ENCODE measurements at places on chromosomes 11 and 22. TPM values are rescaled to one million over a fixed set of nuclear protein-coding genes. Genes with fewer than 3 reads are reported as not detected.

- DNase-seq: no peak
These were observed 997 bp downstream of the DEAF1 start for GRCh38 chr11:693887-694562.

DNA sequence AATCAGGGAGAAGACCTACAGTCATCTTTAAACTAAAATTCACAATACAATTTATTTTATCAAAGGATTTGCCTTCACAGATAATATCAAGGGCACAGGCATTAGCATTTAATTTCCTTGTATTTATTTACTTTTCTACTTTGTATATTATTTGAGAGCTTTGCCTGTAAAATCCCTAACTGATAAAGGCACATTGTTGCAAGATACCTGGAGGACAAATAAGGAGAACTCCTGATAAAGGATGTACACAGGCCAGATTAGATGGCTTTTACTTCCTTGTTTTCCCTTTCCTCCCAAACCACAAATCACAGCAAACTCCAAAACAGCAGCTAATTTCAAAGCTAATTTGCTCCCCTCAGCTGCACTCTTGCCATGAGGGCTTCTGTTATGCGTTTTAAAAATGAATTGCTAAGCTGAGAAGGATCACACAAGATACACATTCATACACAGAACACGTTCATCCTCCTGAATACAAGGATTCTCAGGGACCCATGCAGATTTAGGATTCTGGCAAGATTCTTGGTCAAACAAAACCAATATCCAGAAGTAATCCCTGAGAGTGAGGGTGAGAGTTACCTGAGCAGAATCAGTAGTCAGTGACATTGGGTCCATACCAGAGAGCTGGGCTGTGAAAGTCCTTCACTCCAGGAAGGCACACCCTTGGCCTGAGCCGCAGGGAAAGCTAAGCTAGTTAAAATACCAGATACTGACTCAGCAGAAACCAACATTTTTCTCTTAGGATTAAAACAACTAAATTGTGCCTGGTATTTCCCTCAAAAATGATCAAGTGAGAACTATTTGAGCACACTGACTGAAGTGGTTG lies 100.3 kb upstream of the CLPB start:
- DNase-seq: no peak

GRCh38 chr11:114073007-114073827 lies 13.7 kb downstream of the ZBTB16 start:
- DNase-seq: no peak

DNA sequence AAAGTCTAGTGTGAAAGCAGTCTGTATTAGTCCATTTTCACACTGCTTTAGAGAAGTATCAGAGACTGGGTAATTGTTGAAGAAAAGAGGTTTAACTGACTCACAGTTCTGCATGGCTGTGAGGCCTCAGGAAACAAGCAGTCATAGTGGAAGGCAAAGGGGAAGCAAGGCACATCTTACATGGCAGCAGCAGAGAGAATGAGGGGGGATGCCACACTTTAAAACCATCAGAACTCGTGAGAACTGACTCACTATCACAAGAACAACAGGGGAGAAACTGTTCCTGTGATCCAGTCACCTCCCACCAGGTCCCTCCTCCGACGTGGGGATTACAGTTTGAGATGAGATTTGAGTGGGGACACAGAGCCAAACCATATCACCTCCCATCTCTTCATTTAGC lies 13.8 kb upstream of the TUBA8 start:
- no peak for DNase-seq

GRCh38 chr22:47571616-47572015 lies 809.2 kb downstream of the TBC1D22A start:
- no peak for DNase-seq

DNA sequence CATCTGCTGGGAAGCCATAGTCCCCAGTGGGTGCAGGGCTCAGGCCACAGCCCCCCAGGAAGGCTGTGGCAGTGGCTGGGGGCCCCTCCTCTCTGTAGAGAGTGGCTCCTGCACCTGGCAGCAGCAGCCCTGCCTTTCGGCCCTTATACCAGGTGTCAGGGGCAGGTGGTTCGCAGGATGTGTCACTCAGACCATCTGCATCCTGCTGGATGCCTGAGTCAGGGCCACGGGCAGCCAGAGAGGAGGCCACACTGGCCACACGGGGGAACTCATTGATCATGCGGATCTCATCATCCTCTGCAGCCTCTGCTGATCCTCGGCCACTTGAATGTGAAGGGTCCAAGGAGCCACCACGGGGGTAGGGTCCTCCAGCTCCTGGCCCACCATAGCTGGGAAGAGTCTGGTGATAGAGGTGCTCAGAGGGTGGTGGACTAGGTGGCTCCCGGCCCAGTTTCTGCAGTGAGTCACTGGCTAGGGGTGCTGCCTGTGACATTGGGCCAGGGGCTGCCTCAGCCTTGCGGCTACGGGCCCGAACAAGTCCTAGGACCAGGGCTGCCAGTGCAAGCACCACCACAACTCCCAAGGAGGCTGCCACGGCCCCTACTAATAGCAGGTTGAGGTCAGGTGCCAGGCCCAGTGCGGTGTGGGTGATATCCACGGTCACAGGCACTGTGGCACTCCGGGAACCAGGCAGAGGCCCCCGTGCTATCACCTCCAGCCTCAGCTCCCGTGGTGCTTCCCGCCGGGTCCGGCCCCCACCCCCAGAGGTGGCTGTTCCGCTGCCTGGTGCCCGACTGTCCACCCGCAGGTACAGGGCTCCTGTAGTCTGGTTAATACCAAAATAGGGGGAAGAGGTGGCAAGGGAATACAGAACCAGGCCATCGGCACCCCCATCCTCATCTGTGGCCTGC lies 3.3 kb upstream of the TPP1 start:
- no peak for DNase-seq

DNA sequence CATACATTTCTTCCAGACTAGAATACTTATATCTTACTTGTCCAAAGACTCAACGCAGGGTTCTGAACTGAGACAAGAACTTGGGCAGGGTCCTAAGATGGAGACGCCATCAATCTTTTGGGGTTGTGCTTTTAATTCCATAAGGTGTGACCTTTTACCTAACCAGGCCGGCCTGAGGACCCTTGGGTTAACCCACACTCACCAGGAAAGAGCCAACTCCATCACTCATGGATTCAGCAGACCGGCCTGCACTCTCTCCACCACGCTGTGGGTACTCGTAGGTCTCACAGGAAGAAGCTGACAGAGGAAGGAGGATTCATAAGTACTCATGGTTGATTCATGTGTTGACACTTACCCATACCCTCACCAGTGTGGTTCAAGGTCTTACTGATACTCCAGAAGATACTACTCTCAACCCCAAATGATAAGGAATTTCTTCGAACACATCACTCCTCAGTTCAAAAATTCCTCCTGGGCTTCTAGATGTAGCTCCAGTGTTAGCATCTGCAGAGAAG lies 36.2 kb downstream of the USP35 start:
- DNase-seq: no peak

GRCh38 chr11:63769042-63769713 lies 603 bp upstream of the ZFTA start:
- peak; percentile 50 for DNase-seq

DNA sequence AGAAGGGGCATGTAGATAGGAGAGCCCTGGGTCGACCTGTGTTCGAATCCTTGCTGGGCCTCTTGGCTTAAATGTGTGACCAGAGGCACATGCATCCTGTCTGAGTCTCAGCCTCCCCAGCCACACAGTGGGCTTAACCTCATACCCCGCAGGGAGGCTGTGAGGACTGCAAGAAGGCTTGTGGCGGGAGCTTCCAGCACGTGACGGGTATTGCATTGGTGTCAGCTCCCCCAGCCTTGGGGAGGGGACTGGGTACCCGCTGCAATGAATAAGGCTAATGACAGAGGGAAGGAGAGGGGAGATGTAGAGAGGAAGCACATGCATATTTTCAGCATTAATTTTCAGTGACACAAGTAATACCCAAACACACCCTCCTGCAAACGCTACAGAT lies 8.1 kb downstream of the RASD2 start:
- no peak for DNase-seq

DNA sequence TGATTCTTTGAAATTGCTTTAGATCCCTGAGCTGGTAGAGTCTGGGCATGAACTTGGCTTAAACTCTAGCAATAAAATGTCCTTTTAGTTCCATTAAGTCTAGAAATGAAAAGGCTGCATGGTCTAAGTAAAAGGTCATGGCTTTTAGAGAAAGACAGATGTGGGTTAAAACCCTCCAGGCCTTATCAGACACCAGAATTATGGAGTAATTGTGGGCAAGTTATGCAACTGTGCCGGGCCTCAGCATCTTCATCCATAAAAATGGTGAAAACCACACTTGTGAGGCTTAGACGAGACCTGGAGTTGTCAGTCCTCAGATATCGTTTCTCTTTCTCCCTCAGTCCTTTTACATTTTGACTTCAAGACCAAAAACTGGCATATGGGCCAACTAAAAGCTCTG lies 597.9 kb upstream of the KIRREL3 start:
- DNase-seq: no peak

DNA sequence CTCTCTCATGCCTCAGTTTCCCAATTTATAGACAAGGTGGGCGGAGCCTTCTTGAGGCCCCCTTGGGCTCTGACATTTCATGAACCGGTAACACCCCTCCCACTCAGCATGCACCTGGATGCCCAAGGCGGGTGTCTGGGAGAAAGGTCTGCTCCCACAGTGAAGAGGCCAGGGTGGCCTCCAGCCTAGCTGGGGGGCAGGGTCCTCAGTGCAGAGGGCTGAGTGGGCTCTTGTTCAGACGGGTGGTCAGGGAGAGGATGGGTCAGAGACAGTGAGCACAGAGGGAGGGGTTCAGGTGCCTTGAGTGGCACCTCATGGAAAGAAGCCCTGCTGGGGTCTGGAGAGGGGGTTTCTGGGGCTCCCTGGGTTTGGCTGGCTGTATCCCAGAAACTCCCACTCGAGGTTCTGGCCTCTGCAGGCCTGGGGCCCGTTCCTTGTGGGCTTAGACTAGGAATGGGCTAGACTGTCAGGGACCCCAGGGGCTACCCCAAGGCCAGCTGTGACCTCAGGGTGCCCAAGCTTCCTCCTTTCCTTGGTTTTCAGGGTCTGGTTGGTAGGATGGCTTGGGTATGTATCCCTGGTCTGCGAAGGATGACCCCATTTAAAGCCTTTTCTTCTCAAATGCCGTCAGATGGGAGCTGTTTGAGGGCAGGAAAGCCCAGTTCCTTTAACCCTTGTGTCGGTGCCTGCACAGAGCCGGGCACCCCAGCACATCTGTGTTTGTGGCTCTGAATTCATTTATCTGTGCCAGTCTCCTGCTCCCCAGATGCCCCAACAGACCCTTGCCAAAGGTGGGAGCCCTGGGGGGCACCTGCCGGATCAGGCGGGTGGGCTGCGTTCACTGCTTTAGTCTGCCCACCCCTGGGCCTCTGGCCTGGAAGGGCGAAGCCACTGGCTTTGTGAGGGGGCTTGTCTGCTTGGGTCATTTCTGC lies 1.2 kb downstream of the SYNGR1 start:
- DNase-seq: no peak

GRCh38 chr11:72358466-72359405 lies 75.6 kb downstream of the CLPB start:
- DNase-seq: no peak

DNA sequence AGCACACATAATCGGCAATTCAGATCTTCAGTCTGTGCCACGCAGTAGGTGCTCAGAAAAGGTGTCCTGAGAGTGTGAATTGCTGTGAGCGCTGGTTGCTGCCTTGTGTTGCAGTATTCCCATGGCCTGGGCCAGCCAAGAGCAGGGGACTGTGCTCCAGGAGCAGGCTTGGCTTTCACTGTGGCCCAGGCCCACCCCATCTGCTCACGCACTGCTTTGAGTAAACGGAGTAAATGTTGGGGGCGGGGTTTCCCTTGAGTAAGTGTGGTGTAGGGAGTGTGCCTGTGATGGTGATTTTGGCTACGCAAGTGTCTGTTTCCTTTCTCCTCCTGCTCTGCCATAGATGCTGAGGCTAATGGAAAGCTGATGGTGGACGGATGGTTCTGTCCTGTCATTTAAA lies 2.3 kb downstream of the CTTN start:
- DNase-seq: no peak

DNA sequence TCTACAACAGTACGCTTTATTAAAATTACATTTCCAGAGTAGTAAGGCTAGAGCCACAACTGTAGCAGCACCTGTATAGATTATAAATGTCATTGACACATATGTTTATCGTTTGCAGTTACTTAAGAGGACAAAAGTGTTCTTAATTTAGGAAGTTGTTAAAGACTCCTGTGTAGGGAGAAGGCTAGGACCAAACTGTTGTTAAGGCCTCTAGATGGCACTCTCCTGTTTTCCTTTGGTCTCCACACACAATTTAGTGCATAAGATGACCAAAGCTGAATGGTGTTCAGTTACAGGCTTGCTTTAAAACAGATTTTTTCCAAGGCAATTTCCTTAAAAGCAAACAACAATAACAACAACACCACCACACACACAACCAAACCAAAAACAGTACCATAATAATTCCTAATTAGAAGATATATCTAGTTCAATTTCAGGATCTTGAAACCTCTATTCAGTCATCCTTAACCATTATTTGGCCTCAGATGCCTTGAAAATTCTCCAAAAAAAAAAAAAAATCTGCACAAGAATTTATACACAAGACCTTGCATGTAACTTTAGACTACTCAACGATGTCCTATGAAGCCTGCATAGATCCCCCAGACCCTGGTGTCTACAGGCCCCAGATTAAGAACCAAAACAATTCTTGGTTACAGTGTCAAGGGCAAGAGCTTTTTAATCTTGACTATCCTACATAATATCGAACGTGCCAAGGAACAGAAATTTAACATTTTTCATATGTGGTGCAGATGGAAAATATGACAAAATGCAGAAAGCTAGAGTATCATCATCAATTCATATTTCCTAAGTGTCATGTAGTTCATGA lies 42.6 kb upstream of the APOA1 start:
- DNase-seq: peak; percentile 78

GRCh38 chr11:87972133-87972532 lies 203.1 kb downstream of the RAB38 start:
- DNase-seq: no peak

Gene CCDC73
- not detected for total RNA-seq

Gene UBQLN3
- total RNA-seq: not detected

Gene CD3D
- total RNA-seq: not detected

Gene WNT11
- total RNA-seq: 0.13 TPM

Gene ENTHD1
- not detected for total RNA-seq

Data from dermis microvascular lymphatic vessel endothelial cell (primary cell).